ENCODE measurements at places on chromosomes 2 and 18.

DNA sequence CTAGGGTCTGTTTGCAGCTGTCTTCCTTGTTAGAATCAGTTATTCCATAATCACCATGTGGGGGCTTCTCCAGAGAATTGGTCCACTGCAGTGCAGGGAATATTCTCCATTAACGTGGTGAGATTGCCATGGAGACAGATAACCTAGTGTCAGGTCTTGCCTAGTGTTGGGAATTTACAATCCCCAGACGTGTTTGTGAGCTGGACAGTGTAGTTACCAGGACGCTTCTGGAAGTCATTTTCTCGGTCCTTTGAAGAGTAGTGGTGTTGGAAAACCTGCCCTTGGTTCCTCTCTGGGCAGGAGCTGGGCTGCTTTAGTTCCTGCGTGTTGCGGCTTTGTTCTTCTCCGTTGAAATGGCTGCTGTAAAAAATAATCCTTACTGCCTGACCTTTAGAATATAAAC, 68.8 kb upstream of the LYPD6B start:
- no peak for DNase-seq

DNA sequence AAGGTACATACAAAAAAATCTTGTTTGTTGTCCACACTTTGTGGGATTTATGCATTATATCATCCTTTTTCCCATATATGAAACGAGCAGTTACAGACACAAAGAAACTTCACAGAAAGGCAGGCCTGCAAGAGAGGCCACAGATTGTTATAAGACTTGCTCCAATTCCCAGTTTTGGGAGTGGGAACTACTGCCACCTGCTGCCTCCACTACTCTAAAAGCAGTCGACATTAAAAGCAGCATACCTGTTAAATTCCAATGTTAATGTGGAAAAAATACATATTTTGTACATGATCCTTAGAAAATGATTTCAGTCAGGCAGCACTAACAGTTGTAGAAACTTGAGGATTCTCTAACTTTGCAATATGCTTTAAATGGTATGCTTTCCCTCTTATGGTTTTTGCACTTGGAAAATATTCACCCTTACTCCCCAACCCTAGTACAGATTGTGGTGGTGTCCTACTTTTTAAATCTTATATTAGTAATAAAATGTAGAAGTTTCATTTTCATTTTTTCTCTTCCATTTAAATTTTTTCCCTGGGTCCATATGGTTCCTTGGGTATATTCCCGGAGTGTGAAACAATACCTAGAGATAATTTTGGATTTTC, 37.9 kb downstream of the SLC38A11 start:
- no peak for DNase-seq

DNA sequence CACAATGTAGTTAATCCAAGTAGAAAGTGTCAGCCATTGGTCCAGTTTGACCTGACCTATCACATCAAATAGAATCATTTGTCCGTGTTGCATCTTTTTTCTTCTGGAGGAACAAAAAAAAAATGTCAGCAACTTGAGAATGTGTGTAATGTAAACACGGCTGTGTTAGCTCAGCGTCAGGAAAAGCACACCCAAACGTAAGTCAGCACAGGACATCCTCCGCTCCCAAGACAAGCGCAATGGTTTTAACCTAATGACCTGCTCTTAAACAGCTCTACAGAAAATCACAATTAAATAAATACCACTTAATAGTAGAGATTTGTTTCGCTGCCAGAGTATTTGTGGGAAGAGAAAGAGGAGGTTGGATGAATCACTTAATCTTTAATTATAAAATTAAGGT, 59.4 kb downstream of the OSR1 start:
- no peak for DNase-seq

- no peak for DNase-seq
Observed at GRCh38 chr2:33696234-33696633, 97.1 kb upstream of the FAM98A start.

DNA sequence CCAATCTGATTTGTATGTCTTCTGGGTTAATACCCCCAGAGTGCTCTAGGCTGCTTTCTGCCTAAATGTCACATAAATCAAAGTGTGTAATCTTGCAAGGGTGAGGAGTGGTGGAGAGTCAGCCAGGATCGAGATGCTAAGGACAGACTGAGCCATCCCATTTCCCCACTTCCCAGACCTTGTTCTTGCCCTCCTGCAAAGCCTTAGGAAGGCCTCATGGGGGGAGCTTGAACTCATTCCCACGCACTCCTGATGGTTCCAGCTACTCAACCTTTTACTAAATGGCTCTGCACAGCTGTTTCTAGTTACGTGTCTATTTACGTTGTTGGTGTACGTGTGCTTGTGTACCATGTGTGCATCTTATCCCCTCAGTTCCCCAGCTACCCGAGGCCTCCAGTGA, 423.6 kb upstream of the TNP1 start:
- DNase-seq, result no peak

- DNase-seq, result no peak
Observed at GRCh38 chr18:7334973-7335568, 104.2 kb downstream of the LRRC30 start.

DNA sequence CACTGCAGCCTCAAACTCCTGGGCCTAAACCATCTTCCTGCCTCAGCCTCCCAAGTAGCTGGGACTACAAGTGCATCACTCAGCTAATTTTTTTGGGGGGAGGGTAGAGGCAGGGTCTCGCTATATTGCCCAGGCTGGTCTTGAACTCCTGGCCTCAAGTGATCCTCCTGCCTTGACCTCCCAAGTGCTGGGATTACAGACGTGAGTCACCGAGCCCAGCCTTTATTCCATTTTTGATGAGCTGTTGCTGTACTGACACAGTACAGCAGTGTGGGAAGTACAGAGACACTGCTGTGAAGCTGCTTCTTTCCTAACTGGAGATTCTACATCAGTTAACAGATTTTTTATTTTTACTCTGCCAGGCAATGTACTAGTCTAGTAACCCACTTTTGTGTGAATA, 18.8 kb downstream of the PTRHD1 start:
- DNase-seq, result no peak

GRCh38 chr18:40341701-40342100, 1613.3 kb upstream of the PIK3C3 start:
- no peak for DNase-seq

DNA sequence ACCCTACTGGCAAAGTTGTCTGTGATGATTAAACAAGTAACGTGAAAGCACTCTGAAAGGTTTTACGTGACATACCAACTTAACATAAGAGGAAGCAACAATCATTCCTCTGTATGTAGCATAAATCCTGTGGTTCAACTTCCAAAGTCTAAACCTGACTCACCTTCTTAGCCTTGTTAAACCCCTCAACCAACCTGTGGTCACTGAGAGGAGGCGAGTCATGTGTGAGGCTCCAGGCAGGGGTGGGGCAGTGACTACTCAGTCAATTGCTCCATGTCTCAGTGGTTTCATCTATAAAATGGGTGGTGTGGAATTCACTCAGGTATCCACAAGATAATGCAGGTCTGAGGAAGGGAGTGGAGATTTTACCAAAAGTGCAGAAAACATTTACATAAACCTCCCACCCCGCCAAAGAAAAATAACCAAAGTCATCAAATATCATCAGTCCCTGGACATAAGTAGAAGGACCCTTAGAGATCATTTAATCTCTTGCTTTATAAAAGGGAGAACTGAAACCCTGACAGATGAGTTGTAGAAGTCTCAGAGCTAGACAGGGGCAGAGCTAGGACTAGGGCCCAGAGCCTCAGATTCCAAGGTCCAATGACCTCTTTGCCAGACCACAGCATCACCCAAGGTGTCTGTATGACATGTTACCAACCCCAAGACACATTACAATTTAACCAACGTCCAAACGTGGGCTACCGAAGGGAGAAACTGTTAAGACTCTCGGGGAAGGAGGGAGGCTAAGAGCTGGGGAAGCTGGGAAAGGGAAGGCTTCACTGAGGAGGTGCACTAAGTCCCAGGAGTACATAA, 3.7 kb upstream of the PCBP1 start:
- peak; percentile 49 for DNase-seq

GRCh38 chr2:232838406-232838874, 31.6 kb upstream of the SNORC start:
- peak; percentile 46 for DNase-seq

DNA sequence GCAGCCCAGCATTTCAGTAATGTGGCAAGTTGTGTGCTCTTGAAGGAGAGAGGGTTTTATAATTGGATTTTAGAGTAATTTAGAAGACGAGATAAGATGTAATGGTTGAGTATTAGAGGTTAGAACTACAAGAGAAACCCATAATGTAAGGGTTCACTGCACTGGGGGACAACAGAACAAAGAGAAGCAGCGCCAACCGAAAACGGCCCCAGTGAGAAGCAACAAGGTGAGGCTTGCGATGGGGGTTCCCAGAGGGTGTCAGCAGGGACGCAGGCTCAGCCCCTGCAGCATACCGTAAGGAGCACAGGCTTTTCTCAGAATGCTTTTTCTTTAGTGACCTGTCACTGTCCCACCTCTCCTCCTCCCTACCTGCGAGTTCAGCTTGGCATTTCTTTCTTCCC, 183.9 kb upstream of the ETAA1 start:
- DNase-seq, result no peak

GRCh38 chr2:5132281-5132680, 559.9 kb upstream of the SOX11 start:
- no peak for DNase-seq

GRCh38 chr2:179222076-179222475, 42.6 kb downstream of the SESTD1 start:
- DNase-seq, result no peak

DNA sequence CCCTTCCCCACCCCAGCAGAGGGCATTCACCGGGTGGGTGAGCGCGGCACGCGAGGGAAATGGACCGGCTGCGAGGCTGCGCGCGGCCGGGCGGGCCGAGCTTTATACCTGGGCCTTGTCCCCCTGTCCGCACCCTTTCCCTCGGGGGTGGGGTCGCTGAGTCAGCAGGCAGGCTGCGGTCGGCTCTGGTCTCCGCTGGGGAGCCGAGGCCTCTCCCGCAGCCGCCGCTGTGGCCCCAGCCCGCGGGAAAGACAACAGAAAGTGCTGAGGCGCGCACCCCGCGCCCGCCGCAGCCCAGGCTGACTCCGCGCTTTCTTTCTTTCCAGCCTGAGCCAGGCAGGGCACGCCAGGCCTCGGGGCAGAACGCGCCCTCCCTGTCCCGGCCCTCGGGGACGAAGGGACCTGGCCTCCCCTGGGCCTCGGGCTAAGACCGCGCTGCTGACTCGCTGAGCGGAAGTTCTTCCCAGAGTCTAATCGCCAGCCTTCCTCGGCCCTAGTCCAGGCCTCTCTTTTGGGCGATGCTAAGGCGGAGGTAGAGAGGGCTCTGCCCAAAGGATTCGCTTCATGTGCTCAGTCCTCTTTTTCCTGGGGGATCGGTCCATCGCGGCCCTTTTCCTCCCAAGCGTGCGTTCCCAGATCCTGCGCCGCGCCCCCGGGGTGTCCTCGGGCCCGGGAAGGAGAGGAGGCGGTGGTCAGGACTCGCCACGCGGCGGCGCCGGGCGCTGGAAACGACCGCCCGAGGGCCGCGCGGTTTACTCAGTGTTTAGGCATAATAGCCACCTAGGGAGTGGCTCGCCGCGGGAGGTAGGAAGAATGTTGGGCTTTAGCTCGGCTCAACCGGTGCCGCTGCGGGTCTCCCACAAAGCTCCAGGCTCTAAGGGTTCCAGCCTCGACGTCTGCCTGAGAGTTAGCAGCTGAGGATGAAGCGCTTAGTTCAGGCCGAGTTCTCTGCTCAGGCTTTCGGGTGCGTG, at the start of gene CRYBA2:
TSS of gene CRYBA2 (minus strand) at position 78 of the 971 bp plus-strand sequence. CDS start 246 bp downstream, outside the sequence.
- DNase-seq, result no peak
